ENCODE measurements at places on chromosomes 2 and 18. TPM values are rescaled to one million over a fixed set of nuclear protein-coding genes. Genes with fewer than 3 reads are reported as not detected.

The EN1 gene
- total RNA-seq, result 5.7 TPM

The CNTNAP5 gene
- total RNA-seq, result not detected

The CD226 gene
- 0.82 TPM for total RNA-seq

The TUBA4B gene
- total RNA-seq, result not detected

The OR6B2 gene
- not detected for total RNA-seq

The EFEMP1 gene
- total RNA-seq, result 2,350 TPM

The CNOT9 gene
- total RNA-seq, result 39.3 TPM

The CPO gene
- total RNA-seq, result not detected

The MAIP1 gene
- 16.7 TPM for total RNA-seq

The CPLX4 gene
- not detected for total RNA-seq

The RAPGEF4 gene
- total RNA-seq, result 1.3 TPM

The ITM2C gene
- total RNA-seq, result 220 TPM

The TYMS gene
- 3.2 TPM for total RNA-seq

The FEV gene
- not detected for total RNA-seq

The TTC32 gene
- 2.3 TPM for total RNA-seq

The WNT10A gene
- total RNA-seq, result not detected

The PROM2 gene
- 0.12 TPM for total RNA-seq

The LONRF2 gene
- total RNA-seq, result 1.0 TPM

The AMER3 gene
- not detected for total RNA-seq

The NEMP2 gene
- 2.0 TPM for total RNA-seq

The PRKAG3 gene
- not detected for total RNA-seq

The CHRND gene
- total RNA-seq, result 0.26 TPM

The CRYBA2 gene
- not detected for total RNA-seq

The HOXD4 gene
- 2.7 TPM for total RNA-seq

The PDE6D gene
- 29.4 TPM for total RNA-seq

The STK36 gene
- total RNA-seq, result 10.2 TPM

The PIAS2 gene
- 12.9 TPM for total RNA-seq

The GALNT5 gene
- 1.7 TPM for total RNA-seq

The IL36B gene
- not detected for total RNA-seq

The KHK gene
- total RNA-seq, result 0.12 TPM

The RASGRP3 gene
- 13.1 TPM for total RNA-seq

The TTN gene
- under 0.01 TPM for total RNA-seq

The SYT4 gene
- not detected for total RNA-seq

The ALPG gene
- not detected for total RNA-seq

The CERKL gene
- total RNA-seq, result not detected

The SCG2 gene
- 0.47 TPM for total RNA-seq

The MOCOS gene
- total RNA-seq, result 3.2 TPM

The ZNF236 gene
- total RNA-seq, result 7.6 TPM

The HNMT gene
- total RNA-seq, result 17.0 TPM

The REG3A gene
- total RNA-seq, result not detected
